ENCODE measurements at places on chromosomes 12 and 14. TPM values are rescaled to one million over a fixed set of nuclear protein-coding genes. Genes with fewer than 3 reads are reported as not detected.

DNA sequence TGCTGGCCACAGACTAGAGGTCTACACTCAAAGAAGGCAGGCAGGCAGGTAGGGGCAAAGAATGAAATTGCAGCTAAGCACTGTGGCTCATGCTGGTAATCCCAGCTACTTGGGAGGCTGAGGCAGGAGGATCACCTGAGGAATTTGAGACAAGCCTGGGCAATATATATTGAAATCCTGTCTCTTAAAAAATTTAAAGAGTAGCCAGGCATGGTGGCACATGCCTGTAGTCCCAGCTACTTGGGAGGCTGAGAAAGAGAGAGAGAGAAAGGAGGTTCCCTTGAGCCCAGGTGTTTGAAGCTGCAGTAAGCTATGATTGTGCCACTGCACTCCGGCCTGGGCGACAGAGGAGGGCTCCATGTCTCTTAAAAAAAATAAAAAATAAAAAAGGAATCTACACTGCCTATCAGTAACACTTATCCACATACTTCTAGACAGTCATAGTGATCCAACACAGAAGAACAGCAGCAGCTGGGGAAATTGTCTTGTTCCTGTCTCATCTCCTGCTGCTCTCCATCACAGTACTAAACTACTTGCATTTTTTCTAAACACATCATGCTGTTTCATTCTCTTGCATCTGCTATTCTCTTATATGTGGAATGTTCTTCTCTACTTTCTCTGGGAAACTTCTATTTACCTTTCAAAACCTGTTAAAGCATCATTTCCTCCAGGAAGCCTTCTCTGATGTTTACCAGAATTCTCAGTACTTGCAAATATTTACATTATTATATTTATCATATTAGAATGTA lies 57.2 kb downstream of the ATF7 start:
- H3K4me3 ChIP-seq: no peak overlapping the region
- H3K27me3 ChIP-seq: no peaks in the 10 kb centered on the region
- no peak for DNase-seq
- H3K27ac ChIP-seq: no peak overlapping the region
- H3K4me1 ChIP-seq: peaks cover 17% of the 10 kb centered on the region

GRCh38 chr14:34965912-34966311 lies 16.9 kb upstream of the SRP54 start:
- H3K27me3 ChIP-seq: no peaks in the 10 kb centered on the region
- DNase-seq: no peak
- H3K36me3 ChIP-seq: peaks cover 34% of the 10 kb centered on the region
- no peak overlapping the region for H3K4me3 ChIP-seq
- no peak overlapping the region for H3K27ac ChIP-seq
- no peaks in the 10 kb centered on the region for H3K4me1 ChIP-seq

- H3K27me3 ChIP-seq: peaks cover 77% of the 10 kb centered on the region
- H3K36me3 ChIP-seq: peaks cover 2% of the 10 kb centered on the region
- no peak for DNase-seq
- no peak overlapping the region for H3K27ac ChIP-seq
These were observed 4.9 kb downstream of the OTX2 start for GRCh38 chr14:56805201-56805991.

DNA sequence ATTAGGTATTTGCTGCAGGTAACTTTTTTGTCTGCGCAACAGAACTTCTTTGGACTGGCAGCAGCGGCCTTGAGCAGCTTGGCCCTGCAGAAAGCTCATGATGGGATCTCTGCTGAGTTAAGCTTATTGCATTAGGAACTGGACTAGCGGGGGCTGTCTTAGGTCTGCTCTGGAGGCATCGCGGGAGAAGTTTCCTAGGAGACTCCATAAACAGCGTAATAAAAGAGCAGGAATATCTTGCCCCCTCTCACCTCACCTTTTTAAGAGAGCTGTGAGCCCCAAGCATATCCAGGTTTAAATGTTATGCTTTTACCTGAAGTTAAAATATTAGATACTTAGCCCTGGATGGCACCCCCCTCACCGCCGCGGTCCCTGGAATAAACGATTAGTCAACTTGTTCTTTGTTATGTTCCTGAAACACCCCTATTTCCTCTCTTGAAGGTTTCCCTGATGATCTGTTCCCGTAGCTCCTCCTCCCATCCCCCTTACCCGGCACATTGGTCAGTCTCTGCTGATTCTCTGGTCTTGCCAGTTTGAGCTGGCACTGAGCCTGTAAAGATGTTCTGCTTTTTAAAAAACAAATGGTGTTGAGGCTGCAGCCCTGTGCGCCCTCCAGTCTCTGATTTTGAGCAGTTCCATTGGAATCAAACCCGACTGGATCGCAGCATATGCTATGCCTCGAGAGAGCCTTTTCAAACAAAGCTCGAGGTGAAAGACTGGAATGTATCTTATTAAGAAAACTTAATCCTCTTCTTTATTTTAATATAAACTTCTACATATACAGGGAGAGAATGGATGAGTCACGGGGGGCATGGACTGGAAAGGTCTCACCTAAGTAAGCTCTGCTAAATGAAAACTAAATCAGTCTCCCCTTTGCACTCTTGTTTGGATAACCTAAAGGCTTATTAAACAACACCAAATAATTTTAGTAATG lies 1.9 kb downstream of the MLXIP start:
- H3K27ac ChIP-seq: peak overlapping the region; percentile 74
- DNase-seq: no peak
- H3K27me3 ChIP-seq: no peaks in the 10 kb centered on the region
- peak overlapping the region; percentile 86 for H3K4me3 ChIP-seq
- peaks cover 14% of the 10 kb centered on the region for H3K36me3 ChIP-seq

GRCh38 chr12:32390572-32391219 lies 8.7 kb upstream of the FGD4 start:
- peak overlapping the region; percentile 63 for H3K4me3 ChIP-seq
- no peak for DNase-seq
- H3K27me3 ChIP-seq: peaks cover 9% of the 10 kb centered on the region
- no peaks in the 10 kb centered on the region for H3K36me3 ChIP-seq
- H3K27ac ChIP-seq: no peak overlapping the region

- DNase-seq: no peak
- no peaks in the 10 kb centered on the region for H3K27me3 ChIP-seq
- peaks cover 87% of the 10 kb centered on the region for H3K36me3 ChIP-seq
- no peak overlapping the region for H3K27ac ChIP-seq
These were observed 69.6 kb downstream of the PTPN11 start for GRCh38 chr12:112488257-112488876.

DNA sequence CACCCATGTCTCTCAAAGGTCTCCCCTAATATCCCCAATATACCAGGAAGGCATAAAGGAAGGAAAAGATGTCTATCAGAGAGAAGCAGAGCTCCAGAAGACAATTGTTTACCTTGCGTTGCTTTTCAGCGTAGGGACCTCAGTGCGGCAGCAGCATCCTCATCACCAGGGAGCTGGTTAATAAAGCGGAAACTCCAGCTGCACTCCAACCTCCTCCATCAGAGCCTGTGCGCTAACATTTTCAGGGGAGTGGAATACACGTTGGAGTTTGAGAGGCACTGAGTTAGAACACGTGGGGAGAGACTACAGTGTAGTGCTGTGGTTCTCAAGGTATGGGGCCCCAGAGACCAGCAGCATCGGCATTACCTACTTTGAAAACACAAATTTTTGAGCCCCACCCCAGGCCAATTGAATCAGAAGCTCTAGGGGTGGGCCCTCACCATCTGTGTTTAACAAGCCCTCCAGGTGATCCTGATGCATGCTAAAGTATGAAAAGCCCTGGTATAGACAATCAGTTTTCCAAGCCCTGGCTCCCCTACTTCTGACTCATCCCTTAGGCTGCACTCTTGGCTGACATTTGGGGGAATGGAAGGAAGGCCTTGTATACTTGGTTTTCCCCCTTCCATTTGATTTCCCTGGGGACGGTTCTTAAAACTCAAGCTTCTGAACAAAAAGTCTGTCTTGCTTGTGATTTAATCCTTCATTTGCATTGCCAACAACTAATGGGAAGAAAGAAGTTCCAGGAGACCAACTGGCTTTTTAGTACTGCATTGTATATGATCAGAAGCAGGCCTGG lies 419.0 kb upstream of the CCDC196 start:
- DNase-seq: no peak
- no peak overlapping the region for H3K27ac ChIP-seq
- H3K27me3 ChIP-seq: peaks cover 7% of the 10 kb centered on the region
- no peaks in the 10 kb centered on the region for H3K36me3 ChIP-seq

GRCh38 chr12:93043192-93043876 lies 114.2 kb upstream of the EEA1 start:
- H3K4me3 ChIP-seq: no peak overlapping the region
- H3K36me3 ChIP-seq: no peaks in the 10 kb centered on the region
- no peak for DNase-seq
- H3K27me3 ChIP-seq: no peaks in the 10 kb centered on the region

DNA sequence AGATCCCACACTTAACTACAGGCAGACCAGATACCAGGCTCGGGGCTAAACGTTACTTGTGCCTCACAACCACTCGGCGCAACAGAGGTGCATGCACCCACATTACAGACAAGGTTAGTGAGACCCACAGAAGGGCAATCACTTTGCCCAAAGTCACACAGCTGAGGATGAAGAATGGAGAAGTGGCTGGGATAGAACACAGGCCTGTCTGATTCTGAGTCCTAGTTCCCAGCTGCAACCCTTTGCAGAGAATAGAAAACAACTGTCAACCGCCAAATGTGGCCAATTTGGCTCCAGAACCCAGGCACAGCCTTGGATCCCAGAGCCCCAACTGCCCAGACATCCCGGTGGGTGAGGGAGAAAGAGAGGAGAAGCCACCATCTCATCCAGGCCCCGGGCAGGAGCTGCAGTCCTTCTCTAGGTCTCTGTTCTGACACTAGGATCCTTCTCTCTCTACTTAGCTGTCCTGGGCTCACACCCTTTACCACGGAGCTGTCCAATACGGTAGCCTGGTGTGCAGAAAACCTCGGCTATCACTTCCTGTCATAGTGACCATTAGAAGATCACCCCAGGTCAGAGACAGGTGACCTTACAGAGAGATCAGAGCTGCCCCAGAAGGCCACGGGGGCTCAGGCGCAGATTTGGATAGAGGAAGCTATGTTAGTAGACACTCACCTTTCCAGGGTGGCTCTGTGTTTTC lies 59.1 kb downstream of the FAM222A start:
- H3K36me3 ChIP-seq: no peaks in the 10 kb centered on the region
- H3K27me3 ChIP-seq: no peaks in the 10 kb centered on the region
- H3K27ac ChIP-seq: no peak overlapping the region
- peak; percentile 3 for DNase-seq
- H3K4me1 ChIP-seq: peaks cover 8% of the 10 kb centered on the region

- H3K4me1 ChIP-seq: peaks cover 62% of the 10 kb centered on the region
- no peaks in the 10 kb centered on the region for H3K36me3 ChIP-seq
- no peaks in the 10 kb centered on the region for H3K27me3 ChIP-seq
- no peak for DNase-seq
These were observed 208.8 kb upstream of the EEA1 start for GRCh38 chr12:93137656-93138612.

- peaks cover 2% of the 10 kb centered on the region for H3K27me3 ChIP-seq
- H3K36me3 ChIP-seq: peaks cover 29% of the 10 kb centered on the region
- DNase-seq: peak; percentile 83
- H3K27ac ChIP-seq: peak overlapping the region; percentile 88
- H3K4me3 ChIP-seq: peak overlapping the region; percentile 90
- peaks cover 46% of the 10 kb centered on the region for H3K4me1 ChIP-seq
These were observed 560 bp downstream of the LGALS3 start for GRCh38 chr14:55129428-55130195.

- H3K27me3 ChIP-seq: no peaks in the 10 kb centered on the region
- H3K4me1 ChIP-seq: peaks cover 1% of the 10 kb centered on the region
- H3K4me3 ChIP-seq: no peak overlapping the region
These were observed 202.6 kb downstream of the FOXN3 start for GRCh38 chr14:89214221-89214965.

- H3K36me3 ChIP-seq: no peaks in the 10 kb centered on the region
- DNase-seq: no peak
- H3K27ac ChIP-seq: no peak overlapping the region
- H3K27me3 ChIP-seq: peaks cover 34% of the 10 kb centered on the region
- no peaks in the 10 kb centered on the region for H3K4me1 ChIP-seq
- H3K4me3 ChIP-seq: no peak overlapping the region
These were observed 6.4 kb upstream of the ALX1 start for GRCh38 chr12:85273381-85274314.

DNA sequence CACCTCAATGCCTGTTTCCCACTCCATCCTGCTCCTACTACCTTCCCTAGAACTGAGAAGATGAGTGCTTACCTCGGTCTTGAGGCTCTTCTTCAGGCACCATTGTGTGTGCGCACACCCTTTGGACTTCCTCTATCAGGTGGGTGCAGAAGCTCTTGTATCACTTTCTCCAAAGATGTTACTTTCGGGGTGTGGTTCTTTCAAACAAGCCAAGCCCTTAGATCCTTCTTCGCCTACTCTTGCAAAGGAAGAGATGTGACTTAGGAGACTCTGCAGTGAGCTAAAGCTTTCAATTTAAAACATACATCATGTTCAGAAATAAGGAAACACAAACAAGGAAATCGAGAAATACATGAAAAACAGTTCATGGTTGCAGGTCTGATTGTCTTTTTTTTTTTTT lies at the start of gene CLEC4C:
Gene CLEC4C, minus strand, starts transcription at position 130 of the 400 bp plus-strand sequence. Its CDS starts 27 bp downstream, at position 103.
- no peaks in the 10 kb centered on the region for H3K36me3 ChIP-seq
- H3K27ac ChIP-seq: peak within 1 kb of the TSS; percentile 78
- H3K27me3 ChIP-seq: peaks cover 8% of the 10 kb centered on the region
- H3K4me3 ChIP-seq: peak within 1 kb of the TSS; percentile 52
- no peak for DNase-seq

DNA sequence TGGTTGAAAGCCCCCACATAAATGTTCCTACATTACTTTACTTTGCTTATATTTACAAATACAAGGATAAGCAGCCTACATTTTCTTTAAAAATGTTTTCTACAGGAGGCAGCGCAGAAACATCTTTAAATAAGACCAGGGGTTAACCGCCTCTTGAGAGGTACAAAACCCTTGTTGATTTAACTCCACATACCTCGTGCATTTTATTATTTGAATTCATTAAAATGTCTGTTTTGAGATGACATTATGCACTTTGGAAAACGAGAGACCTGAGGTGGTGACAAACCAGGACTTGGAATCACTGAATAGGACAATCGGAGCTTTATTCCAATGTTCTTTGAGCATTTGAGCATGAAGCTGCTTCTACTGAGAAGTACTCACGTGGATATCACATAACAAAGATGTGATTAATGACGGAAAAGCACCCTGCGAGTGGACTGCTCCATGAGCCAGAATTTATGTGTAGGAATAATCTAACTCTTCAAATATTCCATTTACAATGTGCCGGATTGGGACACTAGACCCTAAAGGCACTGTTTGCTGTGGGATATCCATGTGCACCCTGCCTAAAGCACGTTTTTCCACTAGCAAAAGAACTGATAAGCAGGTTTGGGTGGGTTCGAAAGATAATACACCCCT lies 746 bp upstream of the DUSP16 start:
- peak overlapping the region; percentile 84 for H3K4me3 ChIP-seq
- H3K27me3 ChIP-seq: peaks cover 3% of the 10 kb centered on the region
- H3K27ac ChIP-seq: peak overlapping the region; percentile 79
- H3K36me3 ChIP-seq: no peaks in the 10 kb centered on the region
- peaks cover 15% of the 10 kb centered on the region for H3K4me1 ChIP-seq
- no peak for DNase-seq

SDR9C7 gene
- total RNA-seq: not detected

FOXG1 gene
- not detected for total RNA-seq

PPP1R36 gene
- total RNA-seq: not detected

MORN3 gene
- 0.42 TPM for total RNA-seq
